ENCODE measurements at places on chromosomes 3 and 15. TPM values are rescaled to one million over a fixed set of nuclear protein-coding genes. Genes with fewer than 3 reads are reported as not detected.

The CACNA2D2 gene
- not detected for total RNA-seq

The CNTN6 gene
- 1.3 TPM for total RNA-seq

The SOX2 gene
- not detected for total RNA-seq

The GOLGA8S gene
- total RNA-seq: under 0.01 TPM

The HTR3E gene
- total RNA-seq: not detected

The CCR3 gene
- total RNA-seq: not detected

The MORC1 gene
- not detected for total RNA-seq

The ALDH1L1 gene
- total RNA-seq: 0.18 TPM

The GOLGA6A gene
- not detected for total RNA-seq

The KLHL40 gene
- total RNA-seq: not detected

The TMEM266 gene
- not detected for total RNA-seq

The LRRN1 gene
- 1.7 TPM for total RNA-seq

The GPR27 gene
- 0.25 TPM for total RNA-seq

The GNB5 gene
- total RNA-seq: 24.0 TPM

The KCNMB3 gene
- 0.08 TPM for total RNA-seq

The CRYGS gene
- total RNA-seq: 1.3 TPM

The TGM5 gene
- not detected for total RNA-seq

The P2RY12 gene
- total RNA-seq: 0.18 TPM

The NPAP1 gene
- 0.16 TPM for total RNA-seq
